ENCODE measurements at places on chromosomes 4 and X. TPM values are rescaled to one million over a fixed set of nuclear protein-coding genes. Genes with fewer than 3 reads are reported as not detected.

Gene MAGEB6
- 0.56 TPM for total RNA-seq

Gene DCAF4L1
- 0.50 TPM for total RNA-seq

Gene DAPP1
- total RNA-seq: 0.18 TPM

DNA sequence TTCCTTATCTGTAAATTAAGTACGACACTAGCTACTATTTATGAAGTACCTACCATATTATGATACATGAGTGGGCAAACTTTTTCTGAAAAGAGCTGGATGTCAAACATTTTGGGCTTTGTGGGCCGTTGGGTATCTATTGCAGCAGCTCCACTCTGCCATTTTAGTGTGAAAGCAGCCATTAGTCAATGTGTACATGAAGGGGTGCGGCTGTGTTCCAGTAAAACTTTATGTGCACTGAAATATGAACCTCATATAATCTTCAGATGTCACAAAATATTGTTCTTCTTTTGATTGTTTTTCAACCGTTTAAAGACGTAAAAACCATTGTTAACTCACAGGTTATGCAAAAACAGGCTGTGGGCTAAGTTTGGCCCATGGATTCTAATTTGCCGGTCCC is 14.1 kb downstream of the PRPS2 start:
- no peak for ATAC-seq

DNA sequence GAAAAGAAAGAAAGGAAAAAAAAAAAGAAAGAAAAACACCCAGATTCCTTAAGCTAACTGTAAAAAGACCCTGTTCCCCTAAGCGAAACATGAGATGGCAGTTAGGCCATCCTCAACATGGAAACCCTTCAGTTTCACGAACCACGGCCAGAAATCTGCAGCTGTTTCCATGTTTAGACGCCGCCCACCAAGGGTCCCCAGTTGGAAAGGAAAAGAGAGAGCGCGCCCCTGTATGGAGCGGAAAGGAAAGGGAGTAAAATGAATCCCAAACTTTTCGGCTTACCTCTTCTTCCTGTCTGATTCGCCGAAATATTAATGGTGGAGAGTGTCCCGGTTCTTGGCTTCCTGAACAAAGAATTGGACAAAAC is 38.3 kb downstream of the MGARP start:
- ATAC-seq: no peak

DNA sequence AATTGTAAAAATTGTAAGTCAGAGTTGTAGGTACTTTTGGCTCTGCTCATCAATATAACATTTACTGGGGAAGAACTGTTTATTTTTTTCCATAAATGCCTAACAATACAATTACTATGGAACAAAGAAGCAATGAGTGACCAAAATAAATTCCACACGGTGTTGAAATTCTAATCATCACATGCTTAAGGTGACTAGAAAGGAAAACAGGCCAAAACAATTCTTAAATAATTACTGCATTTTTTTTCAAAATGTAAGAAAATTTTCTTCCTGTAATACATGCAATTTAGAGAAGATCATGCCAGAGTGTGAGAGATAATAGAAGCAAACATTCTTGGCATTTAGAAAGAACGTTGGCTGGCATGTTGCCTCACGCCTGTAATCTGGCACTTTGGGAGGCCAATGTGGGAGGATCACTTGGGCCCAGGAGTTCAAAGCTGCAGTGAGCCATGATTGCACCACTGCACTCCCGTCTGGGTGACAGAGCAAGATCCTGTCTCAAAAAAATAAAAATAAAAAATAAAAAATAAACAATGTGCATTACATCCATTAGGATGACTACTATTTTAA is 22.5 kb downstream of the C4orf46 start:
- ATAC-seq: no peak

DNA sequence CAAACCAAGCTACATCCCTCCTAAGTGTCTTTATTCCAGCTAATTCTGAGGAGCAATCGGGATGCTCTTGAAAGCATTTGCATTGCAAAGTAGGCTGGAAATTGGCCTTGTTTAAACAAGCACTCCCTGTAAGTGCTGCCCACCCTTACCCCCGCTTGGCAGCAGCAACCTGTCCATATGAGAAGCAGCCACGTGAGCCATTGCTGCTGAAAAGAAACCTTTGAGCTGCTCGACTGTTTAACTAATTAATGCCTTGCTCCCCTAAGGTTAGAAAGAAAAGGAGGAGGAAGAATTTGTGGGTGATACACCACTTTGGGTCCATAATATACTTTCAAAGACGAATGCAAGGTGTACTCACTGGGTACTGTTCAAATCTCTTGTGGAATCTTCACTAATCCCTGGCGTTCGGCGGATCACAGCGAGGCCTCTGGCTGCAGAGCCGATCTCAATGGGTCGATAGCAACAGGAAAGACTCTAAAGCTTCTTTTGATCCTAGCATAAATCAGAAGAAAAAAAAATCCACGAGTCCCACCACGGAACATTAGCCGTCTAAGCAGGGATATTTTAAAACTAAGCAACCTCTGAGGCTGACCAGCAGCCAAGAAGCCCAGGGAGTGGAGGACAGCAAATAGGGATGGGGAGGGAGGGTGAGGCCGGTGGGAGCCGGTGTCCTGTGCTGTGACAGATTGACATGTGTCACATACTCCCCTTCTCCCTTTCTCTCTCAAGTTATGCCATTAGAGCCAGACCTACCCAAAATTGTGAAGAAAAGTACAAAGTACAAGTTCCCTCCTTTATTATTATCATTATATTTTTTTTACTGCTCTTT is 37.2 kb upstream of the MGST2 start:
- ATAC-seq: peak; percentile 67
